ENCODE measurements at places on chromosomes 16 and 17.
A peak's percentile ranks its signal among the peaks of the same experiment; 100 is the strongest.

DNA sequence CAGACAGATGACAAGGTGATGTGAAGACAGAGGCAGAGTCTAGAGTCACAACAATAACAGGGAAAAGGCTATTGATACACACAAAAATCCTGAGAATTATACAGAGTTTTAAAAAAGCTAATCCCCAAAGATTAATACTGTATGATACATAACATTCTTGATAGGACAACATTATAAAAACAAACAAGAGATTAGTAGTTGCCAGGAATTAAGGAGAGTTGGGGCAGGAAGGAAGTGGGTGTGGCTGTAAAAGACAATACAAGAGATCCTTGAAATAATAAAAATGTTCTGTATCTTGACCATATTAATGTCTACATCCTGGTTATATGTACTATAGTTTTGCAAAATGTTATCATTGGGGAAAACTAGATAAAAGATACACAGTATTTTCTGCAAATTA lies 309.5 kb upstream of the PMFBP1 start:
- DNase-seq: no peak

GRCh38 chr16:69340095-69340644 lies 598 bp downstream of the NIP7 start:
- DNase-seq: no peak

DNA sequence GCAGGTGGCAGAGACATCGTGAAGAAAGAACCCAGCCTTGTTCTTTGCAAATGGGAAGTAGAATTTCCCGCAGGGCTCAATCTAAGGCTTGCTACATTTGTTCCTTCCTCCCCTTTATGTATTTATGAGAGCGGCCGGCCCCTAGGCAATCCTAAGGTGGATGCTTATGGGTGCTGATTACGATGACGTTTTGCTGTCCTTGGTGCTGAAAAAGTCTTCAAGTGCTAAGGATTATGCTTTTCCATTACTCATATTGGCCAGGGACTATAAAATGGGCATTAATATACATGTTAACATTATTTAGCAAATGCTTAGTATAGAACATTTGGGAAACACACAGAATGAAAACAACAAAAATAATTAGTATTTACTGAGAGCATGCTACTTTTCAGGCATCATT lies 313.3 kb upstream of the XYLT1 start:
- DNase-seq: no peak

DNA sequence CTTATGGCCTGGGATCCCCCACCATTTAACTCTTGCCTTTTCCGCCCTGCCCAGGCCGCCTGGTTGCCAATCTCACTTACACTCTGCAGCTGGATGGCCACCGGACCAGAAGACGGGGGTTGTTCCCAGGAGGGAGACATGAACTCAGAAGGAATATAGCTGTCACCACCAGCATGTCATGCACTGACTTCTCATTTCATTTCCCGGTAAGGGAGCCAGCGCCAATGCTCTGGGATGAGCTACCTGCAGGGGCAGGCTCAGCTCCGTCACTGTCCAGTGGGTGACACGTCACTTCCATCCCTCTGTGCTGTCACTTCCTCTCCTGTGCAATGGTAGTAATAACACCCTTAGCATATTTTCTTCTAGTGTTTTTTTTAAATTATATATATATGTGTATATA lies 26.7 kb downstream of the ITGAL start:
- no peak for DNase-seq

DNA sequence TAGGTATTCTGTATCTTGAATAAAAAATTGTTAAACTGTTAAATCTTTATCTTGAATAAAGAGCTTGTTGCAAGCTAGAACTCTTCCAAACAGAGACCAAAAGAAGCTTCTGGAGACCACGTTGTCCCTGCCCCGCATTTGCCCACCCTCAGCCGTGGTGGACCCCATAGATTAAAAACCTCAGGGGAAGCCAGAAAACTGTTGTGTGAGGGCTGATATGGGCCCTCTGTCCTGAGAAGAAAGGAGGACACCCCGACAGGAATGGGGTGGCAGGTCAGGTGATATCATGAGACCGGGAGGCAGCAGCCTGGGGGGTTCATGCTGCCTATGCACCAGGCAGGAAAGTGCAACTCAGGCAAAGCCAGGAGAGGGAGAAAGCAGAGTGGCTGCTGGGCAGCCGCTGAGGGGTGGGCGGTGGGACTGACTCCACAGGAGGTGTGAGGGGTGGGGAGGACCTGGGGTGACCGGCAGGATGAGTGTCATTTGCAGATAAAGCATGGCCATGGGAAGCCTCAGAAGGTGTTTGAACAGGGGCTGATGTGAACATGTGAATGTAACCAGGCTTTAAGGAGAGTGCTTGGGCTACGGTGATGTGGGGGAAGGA lies 147.8 kb downstream of the IRF8 start:
- no peak for DNase-seq

DNA sequence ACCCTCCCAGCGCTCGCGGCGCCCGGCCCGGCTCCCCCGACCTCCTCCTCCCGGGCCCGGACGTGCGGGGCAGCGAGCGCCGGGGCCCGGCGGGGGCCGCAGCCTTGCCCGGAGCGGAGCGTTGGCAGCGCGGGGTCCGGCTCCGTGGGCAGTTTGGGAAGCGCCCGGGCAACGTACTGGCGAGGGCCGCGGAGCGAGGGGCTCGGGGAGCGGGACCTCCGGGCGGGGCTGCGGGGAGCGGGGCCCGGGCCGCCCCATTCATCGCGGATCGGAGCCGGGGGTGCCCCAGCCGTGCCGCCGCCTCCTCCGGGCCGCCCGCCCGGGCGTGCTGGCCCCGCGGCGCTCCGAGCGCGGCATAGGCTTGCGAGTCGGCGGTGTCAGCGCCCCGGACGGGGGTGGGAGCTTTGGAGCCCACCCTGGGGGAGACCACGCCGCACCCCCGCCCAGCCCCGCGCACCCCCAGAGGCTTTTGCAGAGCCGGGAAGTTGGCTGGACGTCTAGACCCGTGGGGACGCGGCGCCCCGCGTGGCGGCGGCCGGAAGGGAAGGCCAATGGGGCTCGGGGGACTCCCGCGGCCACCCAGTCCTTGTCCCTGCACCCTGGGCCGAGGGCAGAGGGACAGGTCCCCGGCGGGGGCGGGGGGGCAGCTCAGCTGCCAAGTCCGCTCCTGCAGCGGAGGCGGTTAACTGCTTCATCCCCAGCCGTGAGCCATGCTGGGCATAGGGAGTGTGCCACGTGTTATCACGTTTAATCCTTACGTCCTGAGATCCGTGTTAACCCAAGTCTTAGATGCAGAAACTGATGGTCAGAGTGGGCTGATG lies 852 bp downstream of the ZNF469 start:
- DNase-seq: peak; percentile 78

GRCh38 chr17:17666111-17666714 lies 15.0 kb upstream of the RAI1 start:
- DNase-seq: no peak

GRCh38 chr17:11608396-11608795 lies 10.1 kb downstream of the DNAH9 start:
- no peak for DNase-seq

GRCh38 chr17:15438491-15439105 lies 28.8 kb downstream of the CDRT4 start:
- DNase-seq: no peak

Data from SJSA1 (cell line).